Mesendoderm (in vitro differentiated cells): ENCODE measurements at places on chromosomes 3 and 15.

DNA sequence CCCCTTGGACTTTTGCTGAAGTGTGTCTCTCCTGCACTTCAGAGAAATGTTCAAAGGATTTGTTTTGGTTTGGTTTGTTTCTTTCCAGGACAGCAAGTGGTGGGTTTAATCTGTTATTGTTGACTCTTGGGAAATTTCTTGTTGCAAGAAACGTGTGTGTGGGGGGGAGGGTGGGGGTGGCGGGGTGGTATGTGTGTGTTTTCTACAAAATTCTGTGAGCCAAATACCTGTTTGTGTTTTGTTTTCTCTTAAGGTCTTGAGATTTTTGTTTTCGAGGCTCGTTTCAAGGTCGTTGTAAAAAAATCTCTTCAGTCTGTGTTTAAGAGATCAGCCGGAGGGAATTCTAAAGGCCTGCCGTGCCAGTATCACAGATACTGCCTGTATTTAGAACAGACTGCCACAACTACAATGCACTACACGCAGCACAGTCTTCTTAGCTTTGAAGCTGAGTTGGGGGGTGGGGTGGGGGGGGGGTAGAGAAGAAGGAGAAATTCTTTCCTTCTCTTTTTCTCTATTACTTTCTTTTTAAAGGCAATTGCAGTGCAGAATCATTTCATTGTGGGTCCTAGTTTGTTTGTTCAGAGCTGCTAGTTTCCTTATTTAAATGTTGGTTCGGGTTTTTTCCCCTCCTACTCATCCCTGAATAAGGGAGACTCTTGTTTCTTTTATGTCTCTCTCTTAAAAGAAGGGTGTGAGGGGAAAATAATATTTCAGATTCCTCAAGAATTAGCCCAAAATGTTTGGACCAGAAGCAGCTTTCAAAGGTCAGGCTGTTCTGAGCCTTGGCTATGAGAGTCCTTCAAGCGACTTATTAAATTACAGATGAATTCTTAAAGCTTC lies 1.4 kb upstream of the BCL6 start:
- DNase-seq, result peak; percentile 59

- no peak for DNase-seq
These were observed 189.3 kb upstream of the VEPH1 start for GRCh38 chr3:157692468-157692867.

- DNase-seq, result no peak
These were observed 897.3 kb downstream of the TUSC7 start for GRCh38 chr3:117606866-117607265.

DNA sequence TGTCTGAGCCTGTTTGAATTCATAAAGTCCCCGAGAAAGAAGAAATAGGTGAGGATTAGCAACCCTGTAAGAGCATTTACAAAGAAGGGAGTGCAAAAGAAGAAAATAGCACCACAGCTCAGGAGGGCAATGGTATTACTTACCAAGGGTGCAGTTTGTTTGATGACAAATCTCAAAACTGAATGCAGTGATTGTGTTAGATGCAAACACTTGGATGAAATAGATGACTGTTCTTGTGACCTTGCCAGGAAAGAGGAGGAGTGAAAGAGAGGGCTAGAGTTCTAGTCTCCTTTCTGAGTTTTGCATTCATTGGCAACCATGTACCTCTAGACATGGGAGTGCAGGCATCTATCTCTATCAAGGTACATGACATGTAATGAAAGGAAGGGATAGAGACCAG lies 1030.8 kb upstream of the CFAP20DC start:
- DNase-seq, result no peak

- no peak for DNase-seq
These were observed 125.8 kb upstream of the MRPS22 start for GRCh38 chr3:139218046-139218445.

DNA sequence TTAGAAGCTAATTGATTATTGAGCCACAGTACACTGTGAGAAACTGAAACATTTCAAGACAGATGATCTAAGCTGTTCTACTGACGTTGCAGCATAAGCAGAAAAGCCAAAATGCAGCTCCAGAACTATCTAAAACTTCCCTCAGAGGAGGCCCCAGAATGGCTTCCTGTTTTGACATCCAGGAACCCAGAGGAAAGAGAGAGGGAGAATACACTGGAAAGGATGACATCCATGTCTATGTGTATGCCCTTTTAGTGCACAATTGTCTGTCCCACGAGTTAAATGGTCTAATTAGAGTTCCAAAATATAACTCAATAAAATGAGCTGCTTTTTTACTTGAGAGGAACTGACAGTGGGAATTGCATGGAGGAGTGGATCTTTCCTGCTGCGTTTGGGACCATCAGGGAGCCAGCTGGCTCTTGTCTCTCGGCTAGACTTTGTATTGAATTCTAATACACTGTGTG lies 688.1 kb downstream of the ZNF385D start:
- no peak for DNase-seq

DNA sequence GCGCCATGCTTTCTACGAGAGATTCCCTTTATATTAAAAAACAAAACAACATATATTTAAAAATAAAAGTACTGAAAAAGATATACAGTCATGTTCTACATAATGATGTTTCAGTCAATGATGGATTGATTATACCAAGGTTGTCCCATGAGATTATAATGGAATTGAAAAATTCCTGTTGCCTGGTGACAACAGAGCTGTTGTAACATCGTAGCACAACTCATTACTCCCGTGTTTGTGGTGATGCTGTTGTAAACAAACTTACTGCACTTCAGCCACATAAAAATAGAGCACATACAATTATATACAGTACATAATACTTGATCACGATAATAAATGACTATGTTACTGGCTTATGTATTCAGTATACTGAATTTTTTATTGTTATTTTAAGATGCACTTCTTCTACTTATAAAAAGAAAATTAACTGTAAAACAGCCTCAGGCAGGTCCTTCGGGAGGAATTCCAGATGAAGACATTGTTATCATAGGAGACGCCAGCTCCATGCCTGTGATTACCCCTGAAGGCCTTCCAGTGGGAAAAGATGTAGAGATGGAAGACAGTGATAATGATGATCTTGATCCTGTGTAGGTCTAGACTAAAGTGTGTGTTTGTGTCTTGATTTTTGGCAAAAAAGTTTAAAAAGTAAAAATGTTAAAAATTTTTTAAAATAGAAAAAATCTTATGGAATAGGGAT lies 11.7 kb downstream of the CCR1 start:
- DNase-seq, result no peak

DNA sequence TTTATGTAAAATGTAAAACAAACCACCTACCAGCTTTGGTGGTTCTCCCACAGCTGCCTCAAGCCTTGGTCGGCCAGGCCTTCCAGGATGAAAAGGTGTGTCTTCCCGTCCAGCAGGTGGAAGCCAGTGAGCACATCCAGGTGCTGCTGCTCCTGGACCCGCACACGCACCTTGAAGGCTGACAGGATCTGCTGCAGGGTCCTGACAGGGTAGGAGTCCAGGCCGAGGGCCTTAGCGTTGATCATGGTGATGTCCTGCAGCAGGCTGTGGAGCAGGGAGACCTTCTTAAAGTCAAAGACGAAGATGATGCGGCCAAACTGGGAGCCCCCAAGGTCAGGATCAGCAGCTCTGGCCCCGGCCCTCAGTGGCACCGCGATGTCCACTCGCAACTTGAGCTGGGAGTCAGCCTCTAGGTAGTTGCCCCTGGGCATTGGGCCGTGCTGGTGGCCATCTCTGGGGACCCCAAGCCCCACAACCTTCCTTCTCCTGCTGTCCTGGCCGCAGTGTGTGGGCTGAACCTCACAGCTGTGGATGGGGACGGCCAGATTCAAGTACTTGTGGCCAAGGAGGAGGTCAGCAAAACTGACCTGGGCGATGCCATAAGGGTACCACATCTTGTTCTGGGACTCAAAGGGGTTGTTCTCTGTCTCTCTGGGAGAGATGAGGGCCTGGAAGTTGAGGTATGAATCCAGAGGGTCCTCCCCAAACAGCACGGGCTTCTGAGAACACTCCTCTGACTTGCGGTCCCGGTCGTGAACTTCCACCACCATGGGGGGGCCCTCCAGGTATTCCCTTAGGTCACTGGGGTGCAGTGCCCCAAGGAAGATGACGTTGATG lies 48.6 kb downstream of the CFAP92 start:
- no peak for DNase-seq

DNA sequence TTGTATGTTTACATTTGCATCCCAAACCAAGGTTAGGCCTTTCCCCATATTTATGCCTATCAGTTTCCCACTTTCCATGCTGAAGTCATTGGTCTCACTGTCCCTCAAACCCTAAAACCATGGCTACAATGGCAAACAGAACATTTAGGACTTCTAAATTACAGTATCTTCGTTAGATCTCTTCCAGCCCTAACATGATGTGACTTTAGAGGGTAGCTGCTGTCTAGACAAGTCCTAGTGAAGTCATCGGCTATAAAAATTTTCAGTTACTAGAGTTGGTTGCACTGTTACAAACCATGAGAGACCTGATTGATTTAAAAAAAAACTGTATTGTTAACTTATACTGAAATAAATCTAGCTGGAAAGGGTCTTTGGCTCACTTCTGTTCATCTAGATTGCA lies 54.6 kb downstream of the TM4SF4 start:
- no peak for DNase-seq

DNA sequence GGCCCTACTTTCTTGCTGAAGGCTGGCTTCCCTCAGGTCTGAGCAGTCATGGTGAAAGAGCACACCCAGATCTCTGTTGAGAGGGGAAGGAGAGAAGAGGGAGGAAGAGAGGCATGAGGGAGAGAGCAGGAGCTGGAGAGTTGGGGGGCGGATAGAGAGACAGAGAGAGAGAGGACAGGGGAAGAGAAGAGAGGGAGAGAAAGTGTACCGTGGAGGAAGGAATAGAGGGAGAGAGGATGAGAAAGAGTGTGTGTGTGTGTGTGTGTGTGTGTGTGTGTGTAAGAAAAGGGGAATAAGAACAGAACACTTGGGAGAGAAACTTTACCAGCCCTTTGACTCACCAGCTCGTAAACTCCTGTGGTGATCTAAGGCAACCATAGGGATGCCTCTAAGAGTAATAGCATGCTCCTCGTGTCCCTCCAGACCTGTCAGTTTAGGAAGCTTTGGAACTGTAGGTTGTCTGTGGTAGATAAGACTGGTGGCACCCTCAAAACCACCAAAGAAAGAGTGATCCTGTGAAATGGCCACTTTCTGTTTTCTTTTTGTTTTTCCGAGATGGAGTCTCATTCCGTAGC lies 18.2 kb downstream of the ZNF592 start:
- no peak for DNase-seq

GRCh38 chr3:70519026-70519425 lies 206.6 kb upstream of the MDFIC2 start:
- no peak for DNase-seq

DNA sequence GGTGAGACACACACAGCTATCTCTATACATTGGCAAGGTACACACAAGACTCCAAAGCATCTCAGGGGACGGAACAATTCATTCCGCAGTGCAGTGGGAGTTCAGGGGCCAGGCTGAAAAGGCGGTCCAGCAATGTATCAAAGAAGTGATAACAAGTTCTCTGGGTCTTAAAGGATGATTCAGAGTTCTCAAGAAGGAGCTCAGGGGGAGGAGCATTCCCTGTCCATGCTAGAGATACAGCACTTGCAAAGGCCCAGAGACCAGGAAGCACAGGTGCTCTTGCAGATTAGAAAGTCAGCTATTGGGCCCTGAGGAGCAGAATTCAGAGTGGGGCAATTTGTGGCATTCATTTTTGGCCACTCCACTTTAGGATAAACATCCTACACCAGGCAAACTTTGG lies 34.9 kb downstream of the MECOM start:
- DNase-seq, result no peak

DNA sequence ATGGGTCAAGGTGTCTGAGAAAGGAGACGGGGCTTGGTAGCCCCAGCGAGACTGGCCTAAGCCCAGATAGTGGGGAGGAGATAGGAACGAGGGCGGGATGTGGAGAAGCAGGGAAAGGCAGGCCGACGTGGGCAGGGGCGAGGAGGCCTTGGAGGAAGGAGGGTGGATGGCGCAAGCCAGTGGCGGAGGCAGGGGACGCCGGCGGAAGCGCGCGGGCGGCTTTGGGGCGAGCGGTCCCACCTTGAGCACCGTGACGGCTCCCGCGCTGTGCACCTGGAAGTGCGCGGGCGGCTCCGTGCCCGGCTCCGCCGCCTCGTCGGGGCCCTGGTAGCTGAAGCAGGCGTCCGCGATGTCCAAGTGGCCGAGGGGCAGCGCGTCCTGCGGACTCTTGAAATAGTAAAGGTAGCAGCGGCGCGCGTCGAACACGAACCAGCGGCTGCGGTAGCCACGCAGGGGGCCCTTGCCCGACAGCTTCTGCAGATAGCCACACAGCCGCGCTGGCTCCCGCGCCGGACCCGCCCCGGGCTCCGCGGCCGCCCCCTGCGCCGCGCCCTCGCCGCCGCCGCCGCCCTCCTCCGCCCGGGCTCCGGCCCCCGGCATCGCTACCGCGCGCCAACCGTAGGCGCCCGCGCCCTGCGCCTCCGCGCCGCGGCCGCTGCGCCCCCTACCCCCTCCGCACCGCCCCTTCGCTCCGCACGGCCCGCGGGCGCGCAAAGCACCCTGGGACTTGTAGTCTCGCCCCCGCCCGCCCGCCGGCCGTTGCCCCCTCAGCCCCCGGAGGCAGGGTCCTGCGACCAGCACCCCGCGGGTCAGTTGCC lies at the start of gene TBC1D2B:
Gene TBC1D2B, minus strand, starts transcription at position 659 of the 818 bp plus-strand sequence. Its CDS starts 59 bp downstream, at position 600.
- DNase-seq, result peak; percentile 54

GRCh38 chr3:1787094-1787493 lies 311.6 kb upstream of the CNTN4 start:
- DNase-seq, result no peak

DNA sequence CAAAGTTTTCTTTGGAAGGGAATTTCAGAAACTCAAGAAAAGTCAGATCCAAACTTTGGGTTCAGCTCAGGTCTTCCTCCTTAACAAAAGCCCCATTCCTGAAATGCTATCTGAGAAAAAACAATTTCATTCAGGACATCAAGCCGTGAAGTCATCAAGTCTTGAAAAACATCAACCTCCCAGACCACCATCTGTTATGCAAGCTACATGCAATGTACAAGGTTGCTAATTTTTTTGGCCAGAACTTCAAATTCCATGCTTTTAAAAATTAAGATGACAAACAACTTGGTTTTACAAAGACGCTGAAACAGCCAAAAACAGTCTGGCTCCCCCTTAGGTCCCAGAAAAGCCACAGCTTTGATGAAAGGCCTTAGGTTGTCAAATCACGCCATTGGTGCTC lies 53.9 kb upstream of the WNT5A start:
- DNase-seq, result no peak

DNA sequence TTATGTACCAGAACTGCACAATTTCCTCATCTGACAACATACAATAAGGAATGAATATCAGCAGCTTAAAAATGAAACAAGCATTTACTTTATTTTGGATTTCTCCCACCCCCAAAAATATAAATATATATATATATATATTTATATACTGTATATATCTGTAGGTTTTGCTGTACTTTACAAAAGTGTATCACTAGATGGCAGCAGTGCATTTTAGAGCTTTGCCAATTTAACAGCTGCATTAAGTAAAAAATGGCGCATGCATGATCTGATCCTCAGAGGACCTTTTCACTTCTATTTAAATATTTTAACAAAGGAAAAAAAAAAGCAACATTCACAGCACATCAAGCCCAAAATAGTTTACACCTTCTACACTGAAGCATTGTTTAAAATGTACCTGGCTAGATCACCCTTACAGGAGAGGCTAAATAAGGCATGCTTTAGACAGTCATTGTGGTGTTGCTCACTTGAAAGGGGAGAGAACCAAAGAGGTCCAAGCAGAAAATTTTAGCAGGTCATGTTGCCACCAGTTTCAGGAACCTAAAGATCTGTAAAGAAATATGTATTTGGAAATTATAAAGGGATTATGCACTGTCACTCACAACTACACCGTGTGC lies 72.6 kb downstream of the NPTN start:
- peak; percentile 63 for DNase-seq
